Immature natural killer cell (primary cell): ENCODE measurements at places on chromosomes 2 and 18. TPM values are rescaled to one million over a fixed set of nuclear protein-coding genes. Genes with fewer than 3 reads are reported as not detected.

Gene SERPINB7
- polyA plus RNA-seq, result not detected

- DNase-seq, result no peak
Measured at GRCh38 chr2:122150524-122151280, 395.3 kb downstream of the TSN start.

DNA sequence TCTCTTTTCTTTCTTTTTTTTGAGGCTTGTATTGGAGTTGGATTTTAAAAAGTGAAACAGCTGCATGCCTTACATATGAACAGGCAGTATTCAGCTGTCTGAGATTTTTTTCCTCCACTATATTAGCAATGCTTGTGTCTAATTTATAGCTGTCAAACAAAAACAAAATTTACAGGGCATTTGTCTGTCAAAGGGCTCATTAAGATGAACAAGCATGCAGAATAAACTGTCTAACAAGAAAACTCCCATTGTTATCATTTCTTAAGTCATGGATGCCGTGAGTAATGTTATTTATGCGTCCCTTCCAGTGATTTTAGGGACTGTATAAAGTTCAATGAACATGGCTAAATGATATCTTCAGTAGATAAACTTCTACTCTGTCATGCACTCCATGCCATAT, 674.7 kb downstream of the PLCL1 start:
- DNase-seq, result no peak

GRCh38 chr2:24182507-24182906, 7.7 kb downstream of the FAM228A start:
- no peak for DNase-seq

- no peak for DNase-seq
Measured at GRCh38 chr18:36330435-36331052, 33.0 kb downstream of the FHOD3 start.

- no peak for DNase-seq
Measured at GRCh38 chr2:15354596-15355366, 206.4 kb downstream of the NBAS start.
